HS-5 (cell line): ENCODE measurements at places on chromosomes 1 and 21.

DNA sequence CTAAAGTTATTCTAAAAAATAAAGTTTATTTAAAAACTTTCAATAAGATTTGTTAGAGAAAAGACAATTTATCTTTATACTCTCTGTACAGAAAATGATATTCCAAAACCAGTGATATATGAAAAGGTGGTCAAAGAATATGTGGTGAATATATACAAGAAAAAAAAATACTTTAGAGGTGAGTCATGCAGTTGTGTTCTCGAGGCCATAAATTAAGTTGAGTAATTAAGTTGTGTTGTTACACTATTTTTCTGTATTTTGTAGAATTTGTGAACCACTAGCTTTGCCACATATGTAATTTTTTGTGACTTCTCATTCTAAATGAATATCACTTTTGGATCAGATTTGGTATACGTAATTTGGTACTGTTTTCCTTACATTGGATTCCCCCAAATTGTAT, 23.6 kb upstream of the DUSP10 start:
- no peak for DNase-seq

GRCh38 chr1:169886931-169887330, 6.8 kb downstream of the SCYL3 start:
- no peak for DNase-seq

- DNase-seq = peak; percentile 99
Observed at GRCh38 chr1:235917267-235917811, 50.6 kb upstream of the LYST start.

DNA sequence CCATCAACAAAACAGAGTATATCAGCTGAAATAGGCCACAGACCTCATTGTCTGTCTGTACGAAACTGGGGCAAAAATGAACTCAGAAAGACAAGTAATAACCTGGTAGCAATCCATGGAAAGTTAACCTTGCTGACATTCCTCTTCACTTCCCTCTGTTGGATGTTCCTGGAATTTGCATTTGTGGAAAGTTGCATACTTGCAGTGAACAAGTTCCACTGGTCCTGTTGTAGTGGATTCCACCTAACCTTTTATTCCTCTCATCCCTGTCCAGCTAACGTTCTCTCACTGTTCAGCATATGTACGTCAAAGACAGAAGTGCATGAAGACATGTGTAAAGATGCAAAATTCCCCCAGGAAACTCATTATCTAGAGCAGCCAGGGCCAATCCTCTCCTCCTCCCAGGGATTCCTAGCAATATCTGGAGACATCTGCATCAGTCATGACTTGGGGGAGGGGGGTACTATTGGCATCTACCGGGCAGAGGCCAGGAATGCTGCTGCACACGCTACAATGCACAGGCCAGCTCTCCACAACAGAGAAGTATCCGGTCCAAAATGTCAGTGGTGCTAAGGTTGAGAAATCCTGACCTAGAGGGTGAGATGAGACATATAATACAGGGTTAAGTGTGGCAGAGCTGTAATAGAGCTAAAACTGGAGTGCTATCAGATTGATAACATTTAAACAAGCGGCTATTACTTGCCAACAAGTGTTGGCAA, 8.2 kb downstream of the LPAR3 start:
- peak; percentile 80 for DNase-seq

GRCh38 chr1:222331765-222332164, 216.1 kb downstream of the HHIPL2 start:
- no peak for DNase-seq

- DNase-seq = no peak
Observed at GRCh38 chr1:93844262-93845045, 34.6 kb downstream of the DNTTIP2 start.

DNA sequence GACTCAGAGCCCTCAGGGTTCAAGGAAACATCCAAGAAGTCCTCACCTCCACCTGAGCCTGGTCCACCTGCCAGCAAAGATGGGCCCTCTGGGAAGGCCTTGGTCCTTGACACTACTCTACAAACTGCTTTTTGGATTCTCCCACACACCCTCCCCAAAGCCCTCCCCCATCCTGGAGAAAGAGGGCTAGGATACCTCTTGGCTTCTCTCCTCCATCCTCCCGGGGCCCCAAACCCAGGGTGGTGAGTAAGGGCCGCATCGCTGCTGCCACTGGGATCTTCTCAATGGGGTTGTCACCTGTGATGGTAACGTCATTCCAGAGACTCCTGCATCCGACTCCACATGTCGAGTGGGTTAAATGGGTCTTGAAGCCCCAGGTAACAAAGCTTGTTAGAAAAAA, 26.6 kb downstream of the MATN1 start:
- no peak for DNase-seq

DNA sequence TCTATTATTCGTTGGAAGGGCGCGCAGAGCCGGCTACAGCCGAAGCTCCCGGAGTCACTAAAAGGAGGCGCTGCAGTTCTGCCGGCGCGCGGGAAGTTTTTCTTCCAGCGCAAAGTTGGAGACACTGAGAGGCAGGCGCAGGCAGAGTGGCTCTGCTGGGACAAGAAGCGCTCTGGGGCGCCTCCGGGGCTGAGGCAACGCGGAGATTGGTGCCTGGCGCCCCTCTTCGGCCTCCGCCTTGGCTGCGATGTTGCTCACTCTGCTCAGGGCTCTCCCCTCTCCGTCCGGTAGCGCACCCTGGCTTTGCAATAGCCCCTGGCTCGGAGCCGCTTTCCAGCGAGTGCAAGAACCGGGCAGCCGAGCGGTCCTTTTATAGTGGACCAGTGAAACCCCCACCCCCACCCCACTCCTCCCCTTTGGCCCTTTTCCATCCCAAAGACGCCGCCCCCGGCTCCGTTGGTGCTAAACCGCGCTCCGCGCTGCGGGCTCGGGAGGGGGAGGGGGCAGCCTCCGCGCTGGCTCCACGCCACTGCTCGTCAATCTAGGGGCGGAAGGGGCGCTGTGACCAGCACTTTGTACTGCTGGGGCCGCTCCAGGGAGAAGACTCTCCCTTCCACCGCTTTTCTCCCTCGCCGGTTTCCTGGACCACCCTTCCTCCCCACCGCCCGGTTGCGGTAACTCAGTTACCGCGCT, at the start of gene ADAMTS1:
TSS of gene ADAMTS1 (minus strand) at position 344 of the 693 bp plus-strand sequence. CDS start 455 bp downstream, outside the sequence.
- no peak for DNase-seq

- DNase-seq = no peak
Observed at GRCh38 chr1:23187637-23188036, 19.0 kb upstream of the LUZP1 start.

GRCh38 chr21:31213787-31214186, 130.3 kb downstream of the TIAM1 start:
- DNase-seq = no peak

DNA sequence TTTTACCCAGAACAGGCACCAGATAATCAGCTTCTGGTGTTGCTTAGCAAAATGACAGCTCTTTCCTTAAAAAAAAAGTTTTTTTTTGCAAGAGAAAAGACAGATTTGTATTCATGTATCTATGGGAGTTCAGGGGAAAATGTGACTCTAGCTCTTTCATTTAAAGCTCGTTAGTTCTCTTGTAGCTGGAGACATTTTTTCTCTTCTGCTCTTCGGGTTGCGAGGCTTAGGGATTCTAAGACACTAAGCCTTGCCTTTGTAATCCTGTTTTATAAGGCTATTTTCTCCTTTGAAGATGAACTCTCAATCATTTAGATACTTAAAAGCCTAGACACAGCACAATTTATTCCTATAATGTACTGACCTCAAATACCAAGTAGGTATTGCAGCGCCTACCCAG, 40.3 kb upstream of the EDARADD start:
- DNase-seq = no peak

- no peak for DNase-seq
Observed at GRCh38 chr1:178867670-178868069, 3.2 kb downstream of the ANGPTL1 start.

GRCh38 chr1:226553266-226553923, 4.8 kb downstream of the STUM start:
- DNase-seq = no peak

GRCh38 chr21:39108291-39109162, 74.7 kb downstream of the PSMG1 start:
- DNase-seq = no peak

GRCh38 chr1:26784023-26784871, 3.5 kb upstream of the PIGV start:
- DNase-seq = no peak

DNA sequence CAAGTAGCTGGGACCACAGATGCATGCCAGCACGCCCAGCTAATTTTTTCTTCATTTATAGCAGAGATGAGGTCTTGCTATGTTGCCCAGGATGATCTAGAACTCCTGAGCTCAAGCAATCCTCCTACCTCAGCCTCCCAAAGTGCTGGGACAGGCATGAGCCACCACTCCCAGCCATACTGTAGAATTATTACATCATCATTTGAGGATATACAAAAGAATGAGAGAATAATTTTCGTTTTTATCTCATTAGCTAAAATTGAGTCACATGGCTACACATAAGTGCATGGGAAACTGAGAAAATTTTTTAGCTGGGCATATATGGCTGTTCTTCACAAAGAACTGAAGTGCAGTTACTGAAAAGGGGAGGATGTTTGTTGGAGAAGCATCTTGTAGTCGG, 21.2 kb downstream of the STXBP3 start:
- DNase-seq = no peak

DNA sequence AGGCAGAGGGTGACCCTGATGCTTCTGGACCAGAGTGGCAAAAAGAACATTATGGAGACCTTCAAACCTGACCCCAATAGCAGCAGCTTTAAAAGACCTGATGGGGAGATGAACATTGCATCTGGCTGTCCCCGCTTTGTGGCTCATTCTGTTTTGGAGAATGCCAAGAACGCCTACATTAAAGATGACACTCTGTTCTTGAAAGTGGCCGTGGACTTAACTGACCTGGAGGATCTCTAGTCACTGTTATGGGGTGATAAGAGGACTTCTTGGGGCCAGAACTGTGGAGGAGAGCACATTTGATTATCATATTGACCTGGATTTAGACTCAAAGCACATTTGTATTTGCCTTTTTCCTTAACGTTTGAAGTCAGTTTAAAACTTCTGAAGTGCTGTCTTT, 45.8 kb downstream of the TRAF5 start:
- DNase-seq = no peak

- peak; percentile 79 for DNase-seq
Observed at GRCh38 chr21:15009837-15010363, 54.9 kb downstream of the NRIP1 start.

DNA sequence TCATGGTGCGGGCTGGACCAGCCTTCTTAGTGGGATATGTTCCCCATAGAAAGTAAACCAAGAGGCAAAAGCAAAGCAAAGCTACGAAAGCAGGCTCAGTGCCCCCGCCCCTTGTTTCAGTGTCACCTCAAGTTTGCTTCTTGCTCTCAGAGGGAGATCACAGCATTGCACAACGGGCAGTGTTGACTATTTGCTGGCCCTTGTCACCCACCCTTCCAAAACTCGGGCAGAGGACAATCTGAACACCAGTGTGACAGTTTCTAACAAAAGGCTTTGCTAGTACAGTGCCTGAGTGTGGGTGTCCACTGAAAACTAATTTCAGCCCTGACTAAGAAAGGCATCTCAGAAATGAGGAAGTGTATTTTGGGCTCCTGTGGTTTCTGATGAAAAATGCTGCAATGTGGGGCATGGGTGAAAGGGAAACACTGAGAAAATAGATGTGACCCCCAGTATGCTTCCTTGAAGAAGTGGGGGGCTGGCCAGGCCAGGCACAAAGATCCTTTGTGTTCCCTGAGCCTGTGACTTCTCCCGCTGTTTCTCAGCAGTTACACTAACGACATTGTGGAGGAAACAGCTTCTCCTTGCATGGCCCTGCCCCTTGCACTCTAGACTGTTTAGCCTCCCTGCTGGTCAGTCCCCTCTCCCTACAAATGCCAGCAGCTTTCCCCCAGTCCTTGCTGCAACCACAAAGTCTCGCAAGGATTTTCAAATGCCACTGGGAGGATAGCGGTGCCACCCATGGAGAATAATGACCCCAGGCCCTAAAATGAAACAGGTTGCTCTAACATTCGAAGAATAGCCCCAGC, 33.3 kb upstream of the KCNE1 start:
- DNase-seq = no peak

GRCh38 chr1:26858891-26859640, 3.9 kb upstream of the SFN start:
- no peak for DNase-seq

DNA sequence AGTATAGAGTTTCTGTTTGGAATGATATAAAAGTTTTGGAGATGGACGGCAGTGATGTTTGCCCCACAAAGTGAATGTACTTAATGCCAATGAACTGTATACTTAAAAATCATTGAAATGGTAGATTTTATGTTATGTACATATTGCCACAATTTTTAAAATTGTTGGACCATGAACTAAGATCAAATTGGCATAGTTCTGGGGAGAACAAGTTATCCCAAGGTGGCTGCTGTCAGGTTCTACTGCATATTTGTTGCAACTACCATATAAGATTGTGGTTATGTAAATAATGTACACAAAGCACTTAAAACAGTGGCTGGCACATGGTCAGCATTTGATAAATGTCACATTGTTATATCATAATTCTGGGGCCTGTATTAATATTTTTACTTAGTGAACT, 466.4 kb downstream of the SIPA1L2 start:
- DNase-seq = no peak

DNA sequence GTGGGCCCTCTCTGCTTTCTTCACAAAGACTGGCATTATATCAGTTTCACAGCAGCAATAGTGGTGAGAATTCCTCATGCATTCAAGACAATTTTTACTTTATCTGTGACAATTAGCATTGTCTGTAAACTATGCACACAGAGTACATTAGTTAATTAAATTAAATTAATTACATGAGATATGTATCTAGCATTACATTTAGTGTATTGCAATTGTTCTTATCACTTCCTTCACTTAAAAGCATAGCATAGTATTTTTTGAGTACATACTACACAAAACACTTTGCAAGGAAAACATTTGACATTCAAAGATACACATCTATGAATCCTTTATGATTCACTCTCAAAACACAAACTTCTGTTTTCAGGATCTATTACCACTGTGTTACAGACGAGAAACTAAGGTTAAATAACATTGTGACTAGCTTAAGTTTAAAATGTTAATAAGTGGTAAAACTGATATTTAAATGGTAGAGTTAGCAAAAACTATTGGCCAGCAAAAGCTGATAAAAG, 1542.6 kb downstream of the PLA2G4A start:
- DNase-seq = no peak

DNA sequence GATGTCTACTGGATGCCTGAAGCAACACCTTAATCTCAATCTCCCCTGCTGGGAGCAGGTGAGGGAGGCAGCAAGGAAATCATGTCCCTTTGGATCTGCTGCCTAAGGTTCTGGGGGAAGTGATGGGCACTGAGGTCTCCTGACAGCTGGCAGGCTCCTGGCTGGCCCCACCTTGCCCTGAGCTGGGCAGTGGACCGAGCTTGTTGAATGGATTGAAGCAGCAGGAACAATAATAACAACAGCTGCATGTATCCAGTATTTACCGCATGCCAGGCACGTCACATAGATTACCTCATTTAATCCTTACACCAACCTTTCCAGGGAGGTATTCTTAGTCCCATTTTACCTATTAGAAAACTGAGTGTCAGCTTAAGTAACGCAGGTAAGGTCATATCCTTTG, 133.9 kb downstream of the PLXNA2 start:
- DNase-seq = no peak

- DNase-seq = no peak
Observed at GRCh38 chr1:96090134-96090533, 631.5 kb upstream of the PTBP2 start.
